ENCODE measurements at places on chromosomes 16 and 17.
A peak's percentile ranks its signal among the peaks of the same experiment; 100 is the strongest.

DNA sequence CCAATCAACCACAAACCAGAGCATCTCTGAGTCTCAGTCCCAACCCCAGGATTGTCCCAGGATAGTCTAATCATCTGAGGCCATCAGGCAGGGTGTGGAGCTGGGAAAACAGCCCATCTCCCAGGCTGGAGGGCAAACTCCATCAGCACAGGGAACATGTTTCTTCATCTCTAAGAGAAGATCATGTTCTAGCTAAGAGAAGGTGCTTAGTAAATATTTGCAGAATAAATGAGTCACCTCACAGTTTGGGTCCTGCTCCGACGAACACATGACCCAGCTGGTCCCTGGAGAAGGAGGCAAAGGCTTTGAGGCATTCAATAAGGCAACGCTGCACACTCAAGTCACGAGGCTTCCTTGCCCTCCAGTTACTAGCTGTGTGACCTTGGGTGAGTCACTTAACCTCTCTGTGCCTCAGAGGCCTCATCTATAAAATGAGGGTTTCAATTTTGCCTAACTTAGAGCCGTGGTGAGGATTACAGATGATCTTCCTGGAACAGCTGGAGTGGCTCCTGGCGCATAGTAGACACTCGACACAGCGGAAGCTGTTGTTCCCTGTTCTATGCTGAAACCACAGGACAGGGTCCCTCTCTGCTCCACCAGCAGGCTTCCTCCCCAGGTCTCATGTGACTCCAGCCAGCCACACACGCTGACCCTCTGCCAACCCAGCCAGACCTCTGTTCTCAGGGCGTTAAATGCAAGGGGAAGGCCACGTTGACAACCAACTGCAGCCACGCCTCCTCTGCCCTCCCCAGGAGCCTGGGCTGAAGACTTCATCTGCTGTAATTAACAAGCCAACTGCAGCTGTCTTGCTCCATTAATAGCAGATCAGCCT lies 10.3 kb upstream of the RPL38 start:
- H3K4me1 ChIP-seq, result no peaks in the 10 kb centered on the region
- no peaks in the 10 kb centered on the region for H3K36me3 ChIP-seq
- DNase-seq, result no peak
- H3K4me3 ChIP-seq, result no peak overlapping the region
- H3K27ac ChIP-seq, result no peak overlapping the region

- no peak overlapping the region for H3K4me3 ChIP-seq
- no peaks in the 10 kb centered on the region for H3K27me3 ChIP-seq
- no peak for DNase-seq
- no peaks in the 10 kb centered on the region for H3K36me3 ChIP-seq
- no peak overlapping the region for H3K27ac ChIP-seq
- H3K4me1 ChIP-seq, result peaks cover 11% of the 10 kb centered on the region
Measured at GRCh38 chr16:81830845-81831540, 51.9 kb downstream of the PLCG2 start.

GRCh38 chr16:21162661-21163151 lies 4.2 kb downstream of the LDAF1 start:
- peaks cover 23% of the 10 kb centered on the region for H3K36me3 ChIP-seq
- H3K27ac ChIP-seq, result no peak overlapping the region
- H3K4me3 ChIP-seq, result no peak overlapping the region
- H3K27me3 ChIP-seq, result no peaks in the 10 kb centered on the region

DNA sequence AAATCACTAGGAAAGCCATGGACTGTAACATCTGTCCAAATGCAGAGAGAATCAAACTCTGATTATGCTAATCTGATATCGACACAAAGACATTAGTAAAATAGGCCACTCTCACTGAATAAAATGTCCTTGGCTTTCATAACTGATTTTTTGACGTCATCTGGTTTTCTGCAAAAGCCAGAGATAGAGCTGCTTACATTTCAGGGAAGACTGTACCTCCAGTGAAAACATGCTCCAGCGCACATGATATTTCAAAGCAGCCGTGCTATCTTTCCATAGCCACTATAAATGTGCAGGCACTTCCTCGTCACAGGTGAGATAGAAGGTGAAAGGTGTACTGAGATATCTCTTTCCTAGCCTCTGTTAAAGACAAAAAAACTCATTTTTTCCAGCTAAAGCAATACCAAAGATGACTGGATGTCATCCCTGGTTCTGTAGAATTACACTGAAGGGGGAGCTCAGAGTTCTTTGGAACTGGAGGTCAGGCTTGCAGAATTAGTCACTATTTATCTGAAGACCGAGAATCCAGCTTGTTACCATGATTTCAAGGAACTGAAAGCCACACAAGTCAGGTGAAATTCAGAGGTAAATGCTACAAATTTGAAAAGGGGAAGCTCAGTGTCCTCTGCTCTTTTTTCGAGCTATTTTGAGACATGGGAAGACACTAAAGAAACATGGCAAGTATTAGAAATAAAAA lies 249.5 kb downstream of the CA10 start:
- H3K4me3 ChIP-seq, result no peak overlapping the region
- no peaks in the 10 kb centered on the region for H3K4me1 ChIP-seq
- no peaks in the 10 kb centered on the region for H3K36me3 ChIP-seq

DNA sequence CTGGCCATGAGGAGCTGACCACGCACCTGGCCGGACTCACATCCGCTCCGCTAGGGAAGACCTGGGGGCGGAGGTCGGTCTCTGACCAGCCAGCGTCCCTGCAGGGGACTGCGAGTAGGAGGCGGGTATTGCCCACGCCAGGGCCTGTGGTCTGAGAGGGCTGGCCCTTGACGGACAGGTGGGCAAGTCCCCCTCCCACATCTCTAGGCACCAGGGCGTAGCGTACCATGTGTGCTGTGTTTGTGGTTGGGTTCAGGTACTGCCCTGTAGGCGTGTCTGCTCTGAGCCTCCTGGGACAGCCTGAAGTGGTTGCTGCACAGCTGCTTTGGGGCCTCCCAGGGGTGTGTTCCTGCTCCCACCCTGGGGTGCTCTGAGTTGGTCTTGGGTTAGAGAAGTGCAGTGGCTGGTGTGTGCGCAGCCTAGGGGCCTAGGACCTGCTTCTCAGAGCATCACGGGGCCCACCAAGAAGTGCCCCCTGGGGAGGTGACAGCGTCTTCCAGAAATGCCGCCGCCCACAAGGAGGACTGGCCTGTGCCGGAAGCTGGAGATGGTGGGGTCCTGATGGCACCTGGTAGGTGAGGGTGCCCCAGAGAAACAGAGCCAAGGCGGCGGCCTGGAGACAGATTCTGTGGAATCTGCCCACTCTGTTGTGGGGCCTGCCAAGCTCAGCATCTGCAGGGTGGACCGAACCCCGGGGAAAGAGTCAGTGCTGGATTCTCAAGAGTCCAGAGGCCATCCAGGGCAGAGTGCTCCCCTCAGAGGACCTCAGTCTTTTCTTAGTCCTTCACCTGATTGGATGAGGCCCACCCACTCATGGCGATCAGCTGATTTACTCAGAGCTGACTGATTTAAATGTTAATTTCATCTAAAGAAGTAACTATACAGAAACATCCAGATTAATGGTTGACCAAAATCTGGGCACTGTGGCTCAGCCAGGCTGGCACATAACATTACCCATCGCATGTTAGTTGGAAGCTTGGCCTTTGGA lies 48.3 kb downstream of the WDR45B start:
- H3K27ac ChIP-seq, result no peak overlapping the region
- no peaks in the 10 kb centered on the region for H3K27me3 ChIP-seq
- DNase-seq, result no peak

- H3K27ac ChIP-seq, result no peak overlapping the region
- no peaks in the 10 kb centered on the region for H3K27me3 ChIP-seq
- DNase-seq, result peak; percentile 48
- no peaks in the 10 kb centered on the region for H3K4me1 ChIP-seq
- no peak overlapping the region for H3K4me3 ChIP-seq
Measured at GRCh38 chr16:87324411-87325275, 7.5 kb upstream of the C16orf95 start.

GRCh38 chr16:50371936-50372595 lies 3.3 kb upstream of the BRD7 start:
- H3K36me3 ChIP-seq, result peaks cover 7% of the 10 kb centered on the region
- peaks cover 6% of the 10 kb centered on the region for H3K27me3 ChIP-seq
- peaks cover 17% of the 10 kb centered on the region for H3K4me1 ChIP-seq
- no peak overlapping the region for H3K4me3 ChIP-seq
- DNase-seq, result peak; percentile 20
- no peak overlapping the region for H3K27ac ChIP-seq

GRCh38 chr16:4879049-4879448 lies 31.8 kb downstream of the UBN1 start:
- H3K36me3 ChIP-seq, result peaks cover 45% of the 10 kb centered on the region
- no peak overlapping the region for H3K4me3 ChIP-seq
- no peaks in the 10 kb centered on the region for H3K4me1 ChIP-seq
- H3K27me3 ChIP-seq, result no peaks in the 10 kb centered on the region

- no peaks in the 10 kb centered on the region for H3K4me1 ChIP-seq
- H3K36me3 ChIP-seq, result no peaks in the 10 kb centered on the region
- no peak overlapping the region for H3K27ac ChIP-seq
- H3K27me3 ChIP-seq, result peaks cover 3% of the 10 kb centered on the region
Measured at GRCh38 chr16:77758508-77758907, 29.9 kb upstream of the VAT1L start.

DNA sequence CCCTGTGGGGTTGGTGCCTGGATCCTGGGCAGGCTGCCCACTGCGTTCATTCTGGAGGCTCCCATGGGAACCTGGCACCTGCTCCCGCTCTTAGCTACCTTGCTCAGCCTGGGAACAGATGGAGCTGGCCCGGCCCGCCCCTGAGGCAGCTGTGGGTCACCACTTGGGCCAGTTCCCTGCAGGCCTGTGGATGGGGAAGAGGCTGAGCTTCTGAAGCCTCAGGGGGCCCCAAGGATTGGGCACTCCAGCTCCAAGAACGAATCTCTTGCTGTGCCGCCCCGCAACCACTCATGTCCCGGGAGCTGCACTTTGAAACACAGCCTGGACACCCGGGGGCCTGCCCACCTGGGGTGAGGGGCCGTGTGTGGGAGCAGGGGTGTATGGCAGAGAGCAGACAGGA lies 37.7 kb downstream of the BAHCC1 start:
- DNase-seq, result no peak
- peaks cover 20% of the 10 kb centered on the region for H3K27me3 ChIP-seq
- no peak overlapping the region for H3K4me3 ChIP-seq
- no peaks in the 10 kb centered on the region for H3K36me3 ChIP-seq
- no peaks in the 10 kb centered on the region for H3K4me1 ChIP-seq

DNA sequence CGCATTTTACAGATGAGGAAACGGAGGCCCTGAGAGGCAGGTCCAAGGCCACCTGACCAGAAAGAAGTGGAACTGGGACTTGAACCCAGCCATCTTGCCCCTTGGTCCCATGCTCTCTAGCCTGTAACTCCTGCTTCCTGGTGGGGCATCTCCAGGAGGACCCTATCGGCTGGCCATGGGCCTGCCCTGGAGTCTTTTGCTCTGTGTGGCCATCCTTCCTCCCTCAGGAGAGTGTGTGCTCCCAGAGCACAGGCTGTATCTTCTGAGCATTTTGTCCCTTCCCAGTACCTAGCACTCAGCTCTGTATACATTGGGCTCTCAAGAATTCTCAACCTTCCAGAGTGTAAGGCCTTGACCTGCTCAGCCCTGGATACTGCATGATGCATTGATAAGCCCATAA lies 28.4 kb upstream of the STH start:
- peaks cover 13% of the 10 kb centered on the region for H3K27me3 ChIP-seq
- DNase-seq, result no peak
- H3K36me3 ChIP-seq, result no peaks in the 10 kb centered on the region

DNA sequence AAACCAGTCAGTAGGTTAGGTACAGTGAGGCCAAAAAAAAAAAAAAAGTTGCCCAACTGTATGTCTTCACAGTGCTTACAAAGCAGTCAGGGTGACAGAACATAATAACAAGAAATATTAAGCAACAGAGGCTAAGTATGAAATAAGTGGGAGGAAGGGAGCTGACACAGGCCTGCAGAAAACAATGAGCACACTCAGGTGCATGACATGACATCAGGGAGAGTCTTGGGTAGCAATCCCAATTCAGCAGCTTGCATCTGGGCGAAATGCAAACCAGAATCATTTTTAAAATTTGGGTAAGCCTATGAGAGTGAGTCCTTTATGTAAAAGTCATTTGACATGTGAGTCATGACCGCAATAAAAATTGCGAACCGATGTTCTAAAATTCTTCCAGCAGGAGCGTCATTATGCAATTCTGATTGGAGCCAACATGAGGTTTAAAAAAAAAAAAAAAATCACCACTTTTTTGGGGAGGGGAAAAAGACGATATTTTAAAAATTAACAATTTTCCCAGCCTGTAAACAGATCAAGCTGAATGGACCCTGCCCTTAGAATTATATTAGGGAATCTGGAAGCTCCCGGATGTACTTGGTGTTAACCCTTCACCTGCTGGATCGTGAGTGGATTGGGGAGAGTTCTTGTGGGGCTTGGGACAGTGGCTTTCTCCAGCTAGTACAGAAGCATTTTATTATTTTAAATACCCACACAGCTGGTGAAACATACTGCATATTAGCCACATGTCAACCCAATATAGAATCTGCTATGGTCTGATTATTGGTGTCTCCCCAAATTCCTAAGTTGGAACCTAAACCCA lies 127.9 kb downstream of the NPIPB5 start:
- no peak for DNase-seq
- no peaks in the 10 kb centered on the region for H3K27me3 ChIP-seq
- no peak overlapping the region for H3K4me3 ChIP-seq
- H3K27ac ChIP-seq, result no peak overlapping the region
- no peaks in the 10 kb centered on the region for H3K4me1 ChIP-seq

- H3K4me1 ChIP-seq, result peaks cover 2% of the 10 kb centered on the region
- peaks cover 20% of the 10 kb centered on the region for H3K27me3 ChIP-seq
- H3K27ac ChIP-seq, result no peak overlapping the region
Measured at GRCh38 chr16:19879241-19879792, 5.3 kb downstream of the GPRC5B start.

DNA sequence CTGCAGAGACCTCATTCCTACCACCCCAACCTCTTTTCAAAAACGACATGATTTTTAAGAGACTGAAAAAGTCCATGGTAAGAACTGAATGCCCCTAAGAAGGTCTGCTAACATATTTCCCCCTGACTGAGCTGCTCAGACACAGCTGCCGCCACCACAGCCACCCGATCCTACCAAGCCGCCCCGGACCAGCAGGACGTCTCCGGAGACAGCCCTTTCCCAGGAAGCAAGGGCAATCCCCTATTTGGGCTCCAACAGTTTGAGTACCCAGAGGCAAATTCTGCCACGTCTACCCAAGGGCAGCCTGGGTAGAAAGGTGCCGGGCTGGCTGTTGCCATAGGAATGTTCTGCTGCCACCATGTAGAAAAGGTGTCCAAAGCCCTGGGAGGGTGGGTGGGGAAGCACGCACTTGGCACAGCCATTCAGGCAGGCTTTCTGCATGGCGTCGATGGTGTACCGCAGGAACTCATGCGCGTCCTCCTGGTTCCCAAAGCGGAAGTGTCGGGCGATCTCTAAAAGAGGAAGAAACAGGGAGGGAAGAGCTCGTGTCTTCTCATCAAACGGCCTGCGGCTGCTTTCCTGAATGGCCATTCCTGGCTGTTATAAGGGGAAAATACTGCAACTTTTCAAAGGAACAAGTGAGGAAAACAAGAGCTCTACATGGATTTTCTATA lies 13.6 kb downstream of the USP36 start:
- no peak for DNase-seq
- H3K4me3 ChIP-seq, result no peak overlapping the region
- H3K27ac ChIP-seq, result no peak overlapping the region
- H3K4me1 ChIP-seq, result peaks cover 18% of the 10 kb centered on the region
